ENCODE measurements at places on chromosomes 4 and X.

GRCh38 chrX:19832191-19832965, 55.0 kb downstream of the SH3KBP1 start:
- no peak for DNase-seq

DNA sequence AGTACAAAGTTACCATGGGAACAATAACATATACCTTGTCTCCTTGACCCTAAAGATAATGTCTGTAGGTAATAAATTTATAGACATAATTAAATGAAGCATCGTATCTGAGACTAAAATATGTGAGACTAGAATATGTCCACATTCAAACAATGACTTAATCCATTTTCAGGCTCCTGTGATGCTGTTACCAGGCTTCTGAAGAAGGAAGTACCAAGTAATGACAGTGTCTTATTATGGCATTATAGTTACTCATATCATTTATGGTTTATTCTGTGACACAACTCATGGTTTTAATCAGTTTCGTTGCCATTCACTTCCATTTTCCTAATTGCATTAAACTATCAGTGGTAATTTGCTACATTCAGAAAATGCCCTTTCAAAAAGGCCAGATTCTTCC, 100.6 kb upstream of the GPM6B start:
- no peak for DNase-seq

DNA sequence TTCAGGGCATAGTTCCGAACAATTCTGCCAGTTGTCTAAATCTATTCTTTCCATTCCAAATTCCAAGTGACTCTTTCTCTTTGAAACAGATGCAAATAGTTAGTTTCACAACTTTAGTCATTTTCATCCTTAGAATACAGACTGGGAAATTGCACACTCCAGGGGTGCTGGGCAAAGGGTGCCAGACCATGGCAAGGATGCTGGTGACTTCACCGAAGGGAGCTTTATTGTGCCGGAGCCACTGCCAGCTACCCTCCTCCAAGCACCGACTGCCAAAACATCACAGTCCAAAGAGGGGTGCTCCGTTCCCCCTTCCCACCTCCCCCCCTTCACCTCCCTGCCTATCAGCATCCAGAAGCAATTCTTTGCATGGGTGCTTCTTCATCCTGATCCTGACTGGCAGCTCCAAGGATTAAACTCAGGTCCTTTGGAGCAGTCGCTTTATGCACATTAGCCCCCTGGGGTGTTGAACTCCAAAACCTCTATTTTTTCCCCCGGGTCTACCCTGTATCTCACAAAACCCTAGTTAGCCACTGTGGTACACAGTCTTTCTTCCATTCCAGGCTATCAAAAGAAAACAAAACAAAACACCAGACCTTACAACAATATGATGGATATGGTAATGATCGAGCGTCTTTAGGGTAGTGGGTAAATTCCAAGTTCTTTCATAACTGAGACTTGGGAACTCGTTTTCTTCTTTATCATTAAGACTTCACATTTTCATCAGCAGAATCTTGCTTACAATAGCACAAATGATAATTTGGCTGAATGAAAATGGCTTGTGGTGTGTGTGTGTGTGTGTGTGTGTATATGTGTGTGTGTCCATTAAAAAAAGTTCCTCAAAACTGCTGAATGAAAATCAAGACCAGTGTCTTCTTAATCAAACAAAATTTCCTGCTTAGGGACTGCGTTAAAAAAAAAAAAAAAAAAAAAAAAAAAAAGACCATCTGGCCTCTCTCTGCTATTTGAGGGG, 28.7 kb downstream of the MID1 start:
- no peak for DNase-seq

GRCh38 chr4:103424853-103425252, 226.7 kb upstream of the CENPE start:
- no peak for DNase-seq

DNA sequence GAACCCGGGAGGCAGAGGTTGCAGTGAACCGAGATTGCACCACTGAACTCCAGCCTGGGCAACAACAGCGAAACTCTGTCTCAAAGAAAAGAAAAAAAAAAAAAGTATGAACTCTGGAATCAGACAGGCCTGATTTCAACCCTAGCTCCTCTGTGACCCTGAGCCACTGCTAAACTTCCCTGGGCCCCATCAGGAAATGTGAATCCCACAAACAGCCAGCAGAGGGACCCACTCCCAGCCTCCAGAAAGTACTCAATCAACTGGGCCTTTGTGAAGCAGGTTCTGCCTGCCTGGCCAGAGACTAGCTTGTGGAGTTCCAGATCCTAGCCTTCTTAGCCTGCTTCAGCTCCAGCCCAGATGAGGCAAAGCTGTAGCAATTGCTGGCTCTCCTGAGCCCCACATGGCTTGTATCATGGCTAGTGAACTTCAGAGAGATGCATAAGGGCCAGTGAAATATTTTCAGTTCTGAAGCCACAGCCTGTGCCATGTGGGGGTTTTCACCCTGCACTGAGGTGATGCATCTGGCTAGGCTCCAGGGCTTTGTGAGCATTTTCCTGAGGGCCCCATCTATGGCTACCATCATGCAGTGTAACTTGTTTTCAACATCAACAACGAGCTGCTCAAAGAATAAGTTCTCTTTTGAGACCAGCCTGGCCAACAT, 7.2 kb upstream of the IDS start:
- DNase-seq = peak; percentile 22

DNA sequence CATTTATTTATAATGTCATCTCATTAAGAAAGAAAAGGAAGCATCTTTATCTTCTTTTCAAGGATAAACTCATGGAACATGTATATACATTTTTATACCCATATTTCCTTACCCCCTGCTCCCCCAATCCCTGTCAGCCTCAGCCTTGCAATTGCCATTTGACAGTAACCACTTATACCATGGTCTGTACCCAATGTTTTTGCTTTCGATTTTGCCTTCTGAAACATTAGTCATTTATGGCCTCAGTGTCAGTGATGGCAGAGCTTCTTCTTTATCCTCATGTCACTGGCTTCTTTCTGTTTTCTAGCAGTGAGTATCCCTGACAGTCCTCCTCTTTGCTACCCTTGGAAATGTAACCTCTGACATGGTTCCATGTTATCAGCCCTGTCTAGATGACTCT, 228.4 kb downstream of the SPRY1 start:
- no peak for DNase-seq

- DNase-seq = no peak
These were observed 17.8 kb upstream of the SPRY1 start for GRCh38 chr4:123378794-123379193.

DNA sequence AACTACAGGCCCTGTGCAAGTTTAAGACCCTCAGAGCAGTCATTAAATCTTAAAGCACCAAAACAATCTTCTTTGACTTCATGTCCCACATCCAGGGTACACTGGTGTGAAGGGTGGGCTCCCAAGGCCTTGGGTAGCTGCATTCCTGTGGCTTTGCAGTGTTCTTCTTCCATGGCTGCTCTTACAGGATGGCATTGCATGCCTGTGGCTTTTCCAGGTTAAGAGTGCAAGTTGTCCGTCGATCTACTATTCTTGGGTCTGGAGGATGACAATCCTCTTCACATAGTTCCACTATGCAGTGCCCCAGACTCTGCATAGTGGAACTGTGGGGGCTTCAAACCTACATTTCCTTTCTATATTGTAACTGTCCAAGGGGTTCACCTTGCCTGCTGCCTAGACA, 494.5 kb downstream of the CFAP47 start:
- DNase-seq = no peak

DNA sequence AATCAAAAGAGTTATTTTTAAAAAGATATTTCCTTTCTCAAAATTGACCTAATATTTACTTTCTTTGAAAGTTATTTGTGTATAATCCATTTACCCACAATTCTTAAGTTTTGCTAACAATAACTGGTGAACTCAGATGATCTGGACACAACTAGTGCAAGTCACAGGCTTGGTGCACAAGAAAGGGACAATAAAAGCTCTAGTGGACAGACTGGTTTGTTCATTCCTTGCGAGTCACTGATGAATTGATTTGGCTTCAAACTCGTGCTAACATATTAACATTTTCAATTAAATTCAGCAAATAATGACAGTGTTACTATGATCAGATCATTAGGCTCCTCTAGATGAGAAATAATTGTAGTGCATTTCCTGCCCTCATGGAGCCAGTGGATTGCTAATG, 169.2 kb downstream of the BMPR1B start:
- no peak for DNase-seq

Measured in stimulated activated CD4-positive, alpha-beta T cell treated with anti-CD3 and anti-CD28 coated beads, Interleukin-15, amount 100 ng/mL, for 1 hour (primary cell).